ENCODE measurements at places on chromosomes 11 and 22.

DNA sequence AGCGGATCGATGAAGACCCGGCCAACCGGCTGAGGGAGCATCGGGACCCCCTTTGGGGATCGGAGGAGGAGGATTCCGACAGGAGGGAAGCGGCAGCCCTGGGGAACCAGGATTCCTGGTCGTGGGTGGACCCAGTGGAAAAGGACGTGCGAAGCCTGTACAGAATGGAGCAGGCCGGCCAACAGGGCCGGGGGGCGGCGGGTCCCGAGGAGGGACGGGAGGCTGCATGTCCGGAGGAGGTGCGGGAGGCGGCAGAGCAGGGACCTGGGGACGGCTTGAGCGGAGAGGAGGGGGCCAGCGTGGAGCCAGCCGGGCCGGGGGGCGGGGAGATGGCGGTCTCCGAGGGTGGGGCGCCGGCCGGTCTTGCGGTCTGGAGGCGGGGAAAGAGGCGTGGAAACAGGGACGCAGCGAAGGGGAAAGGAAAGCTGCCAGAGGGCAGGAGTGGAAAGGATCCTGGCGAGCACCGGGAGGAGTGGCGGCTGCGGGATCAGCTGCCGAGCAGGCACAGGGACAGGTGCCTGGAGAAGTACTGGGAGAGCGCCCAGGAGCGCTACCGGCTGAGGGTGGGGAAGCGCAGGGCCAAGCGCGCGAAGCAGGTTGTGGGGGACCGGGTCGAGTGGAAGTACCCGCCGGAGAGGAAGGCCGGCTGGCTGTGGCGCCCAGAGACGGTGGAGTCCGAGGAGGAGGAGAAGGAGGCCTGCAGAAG is at the start of gene ANO5:
TSS of gene ANO5 (plus strand) at position 444 of the 706 bp plus-strand sequence. CDS start 408 bp downstream, outside the sequence.
- DNase-seq = no peak

GRCh38 chr11:18790883-18791206 is 753 bp downstream of the PTPN5 start:
- DNase-seq = no peak

DNA sequence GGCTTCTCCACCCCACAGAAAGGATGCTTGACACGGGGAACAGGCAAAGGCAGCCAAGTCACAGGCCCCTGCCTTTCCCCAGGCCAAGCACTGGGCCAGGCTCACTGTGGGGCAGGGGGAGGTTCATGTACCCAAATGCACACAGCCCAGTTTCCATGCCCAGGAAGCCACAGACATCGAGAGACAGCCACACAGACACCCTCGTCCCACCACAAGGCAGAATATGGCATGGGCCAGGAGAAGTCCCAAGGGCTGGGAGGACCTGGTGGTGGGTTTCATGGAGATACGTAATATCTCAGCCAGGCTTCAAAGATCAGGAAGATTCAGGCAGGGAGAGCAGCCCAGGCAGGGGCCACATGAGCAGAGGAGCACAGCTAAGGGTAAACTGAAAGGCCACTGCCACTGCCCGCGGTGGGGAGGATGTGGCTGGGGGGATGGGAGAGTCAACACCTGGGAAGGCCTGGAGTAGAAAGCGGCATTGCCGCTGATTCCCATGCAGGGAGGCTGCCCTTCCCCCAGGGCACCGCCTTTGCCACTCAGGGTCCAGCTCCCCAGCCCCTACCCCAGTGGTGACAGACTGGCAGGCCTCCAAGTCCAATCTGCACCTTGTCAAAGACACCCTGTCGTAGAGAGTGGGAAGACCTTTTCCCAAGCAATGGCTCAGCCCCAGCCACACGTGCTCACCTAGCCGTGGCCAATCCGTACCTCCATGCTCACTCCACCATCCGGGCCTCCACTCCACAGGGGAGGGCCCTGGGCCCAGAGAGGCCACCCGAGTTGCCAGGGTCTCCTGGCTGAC is 2.4 kb upstream of the MFNG start:
- no peak for DNase-seq

DNA sequence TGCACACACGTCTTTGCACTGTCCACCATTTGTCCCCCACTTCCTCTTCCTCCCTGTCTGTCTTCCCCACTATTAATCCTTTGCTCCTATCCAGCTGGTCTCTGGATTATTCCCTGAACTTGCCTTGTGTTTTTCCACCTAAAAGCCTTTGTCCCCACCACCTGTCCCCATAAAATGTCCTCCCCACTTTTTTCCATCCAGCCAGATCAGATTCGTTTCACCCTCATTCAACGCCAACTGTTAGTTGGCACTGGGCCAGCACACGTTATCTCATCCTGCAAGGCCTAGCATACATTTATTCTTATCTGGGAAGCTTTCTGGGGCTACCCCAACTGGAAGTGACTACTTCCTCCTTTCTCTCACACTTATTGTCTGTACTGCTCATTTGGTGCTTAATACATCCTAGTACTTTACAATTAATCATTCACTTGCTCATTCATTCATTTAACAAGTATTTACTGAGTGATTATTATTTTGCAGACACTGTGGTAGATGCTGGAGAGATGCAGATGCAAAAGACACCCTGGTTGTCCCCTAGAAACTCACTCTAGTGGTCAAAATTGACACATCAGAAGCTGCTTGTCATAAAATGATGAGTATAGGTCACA is 96.2 kb downstream of the RASSF10 start:
- DNase-seq = no peak

- DNase-seq = no peak
Measured at GRCh38 chr11:75766443-75767227, 1.9 kb upstream of the DGAT2 start.

Measured in activated CD8-positive, alpha-beta memory T cell treated with anti-CD3 and anti-CD28 coated beads for 1 hour (primary cell).